DMS79 (cell line): ENCODE measurements at places on chromosomes 13 and 19.
A peak's percentile ranks its signal among the peaks of the same experiment; 100 is the strongest.

- DNase-seq: no peak
Observed at GRCh38 chr13:99955747-99956472, 15.7 kb downstream of the ZIC5 start.

GRCh38 chr19:9435279-9436268, at the start of gene ZNF266:
Gene ZNF266 (minus strand): TSS chr19:9435573. CDS start chr19:9420089, 15,484 bp downstream.
- peak; percentile 85 for DNase-seq

DNA sequence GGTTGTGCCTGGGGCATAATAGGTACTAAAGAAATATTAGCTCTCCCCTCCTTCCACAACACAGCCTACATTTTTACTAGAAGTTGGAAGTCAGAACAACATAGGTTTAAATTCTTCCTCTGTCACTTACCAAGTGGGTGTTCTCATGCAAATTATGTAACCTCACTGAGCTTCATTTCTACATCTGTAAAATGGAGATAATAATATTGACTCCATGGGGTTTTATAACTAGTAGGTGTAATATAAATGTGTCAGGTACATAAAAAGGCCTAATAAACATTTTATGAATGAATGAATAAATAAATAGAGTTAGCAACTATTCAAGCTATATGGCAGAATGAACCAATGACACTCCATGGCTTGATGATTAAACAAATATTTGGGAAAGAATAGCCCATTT, 27.1 kb upstream of the SERP2 start:
- no peak for DNase-seq

GRCh38 chr19:32555786-32556185, 25.2 kb upstream of the PDCD5 start:
- no peak for DNase-seq

DNA sequence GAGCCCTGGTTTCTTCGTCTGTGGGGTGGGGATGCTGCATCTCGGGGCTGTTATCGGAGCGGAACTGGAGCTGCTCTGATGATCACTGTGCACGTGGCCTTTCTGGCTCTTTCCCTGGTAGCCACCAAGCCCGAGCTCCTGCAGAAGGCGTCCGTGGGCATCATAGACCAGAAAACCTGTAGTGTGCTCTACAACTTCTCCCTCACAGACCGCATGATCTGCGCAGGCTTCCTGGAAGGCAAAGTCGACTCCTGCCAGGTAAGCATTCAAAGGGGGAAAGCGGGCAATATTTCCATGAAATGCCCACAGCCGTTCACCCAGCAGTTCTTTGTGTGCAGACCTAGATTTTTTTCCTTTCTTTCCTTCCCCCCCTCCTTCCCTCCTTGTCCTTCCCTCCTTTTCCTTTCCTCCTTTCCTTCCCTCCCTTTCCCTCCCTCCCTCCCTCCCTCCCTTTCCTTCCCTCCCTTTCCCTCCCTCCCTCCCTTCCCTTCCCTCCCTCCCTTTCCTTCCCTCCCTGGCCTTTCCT, 9.4 kb downstream of the TIMM13 start:
- DNase-seq: no peak
